ENCODE measurements at places on chromosomes 2 and 18.
A peak's percentile ranks its signal among the peaks of the same experiment; 100 is the strongest.

GRCh38 chr2:150549381-150549780 is 61.9 kb upstream of the RND3 start:
- no peak for DNase-seq

- DNase-seq: no peak
These were observed 409.5 kb upstream of the FIGN start for GRCh38 chr2:164145093-164145987.

DNA sequence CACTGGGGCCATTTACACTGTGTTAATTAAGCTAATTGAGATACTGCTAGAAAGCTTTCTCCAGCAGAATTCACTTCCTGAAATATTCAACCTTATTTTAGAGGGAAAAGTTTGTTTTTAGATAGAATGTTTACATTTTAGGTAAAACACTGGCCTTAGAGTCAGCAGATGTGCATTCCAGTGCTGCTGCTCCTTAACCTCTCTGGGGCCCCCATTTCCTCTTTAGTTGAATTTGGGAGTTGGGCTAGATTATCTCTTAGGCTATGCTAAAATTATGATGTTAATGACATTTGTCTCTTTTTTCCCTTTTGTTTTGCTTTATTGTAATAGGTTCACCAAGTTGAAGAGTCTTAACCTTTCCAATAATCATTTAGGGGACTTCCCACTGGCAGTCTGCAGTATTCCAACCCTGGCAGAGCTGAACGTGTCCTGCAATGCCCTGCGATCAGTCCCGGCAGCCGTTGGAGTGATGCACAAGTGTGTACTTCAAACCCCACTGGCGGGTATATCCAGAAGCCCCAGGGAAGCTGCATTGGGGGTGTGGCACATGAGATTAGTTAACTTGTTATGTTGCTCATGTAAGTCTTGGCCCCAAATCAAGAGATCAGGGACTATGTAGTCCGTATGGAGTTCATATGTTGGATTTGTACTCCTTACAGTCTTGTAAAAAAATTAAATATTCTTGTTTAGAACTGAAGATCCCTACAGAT is 179.5 kb downstream of the PHLPP1 start:
- no peak for DNase-seq

GRCh38 chr2:45669032-45669486 is 17.6 kb downstream of the PRKCE start:
- DNase-seq: no peak

DNA sequence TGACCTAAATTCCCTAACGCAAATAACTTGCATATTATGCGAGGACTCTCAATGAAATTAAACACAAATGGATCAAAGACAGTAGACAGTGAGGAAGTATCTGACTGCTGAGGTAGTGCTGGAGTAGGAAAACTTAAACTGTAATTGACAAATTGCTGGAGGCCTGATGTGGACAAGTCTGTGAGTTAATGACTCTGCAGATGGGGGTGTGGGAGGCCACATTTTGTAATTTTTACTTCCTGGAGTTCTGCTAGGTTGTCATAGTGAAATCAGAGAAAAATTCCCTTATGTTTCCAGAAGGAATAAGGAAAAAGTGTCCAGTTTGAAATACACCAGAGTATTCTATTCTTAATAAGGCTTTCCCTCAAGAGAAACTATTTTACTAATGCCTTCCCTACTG is 333.0 kb upstream of the CNTNAP5 start:
- DNase-seq: no peak

GRCh38 chr18:56062931-56063330 is 474.9 kb upstream of the TCF4 start:
- DNase-seq: no peak

- DNase-seq: no peak
These were observed 20.5 kb downstream of the GPR35 start for GRCh38 chr2:240645801-240646175.

DNA sequence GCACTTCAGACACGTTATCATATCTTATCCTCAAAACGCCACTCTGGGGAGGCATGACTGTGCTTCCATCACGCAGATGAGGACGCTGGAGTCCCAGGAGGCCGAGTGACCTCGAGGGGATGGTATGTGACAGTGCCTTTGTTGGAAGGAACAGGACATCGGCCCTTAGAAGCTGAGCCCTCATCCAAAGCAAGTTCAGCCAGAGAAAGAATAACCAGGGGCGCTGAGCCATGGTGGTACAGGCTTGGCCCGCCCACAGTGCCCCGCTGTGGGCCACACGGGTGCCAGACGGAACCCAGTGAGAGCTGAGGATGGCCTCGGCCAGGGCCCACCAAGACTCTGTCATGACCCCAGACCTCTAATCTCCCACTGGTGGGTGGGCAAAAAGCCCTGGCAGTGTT is 31.3 kb downstream of the HS1BP3 start:
- no peak for DNase-seq

DNA sequence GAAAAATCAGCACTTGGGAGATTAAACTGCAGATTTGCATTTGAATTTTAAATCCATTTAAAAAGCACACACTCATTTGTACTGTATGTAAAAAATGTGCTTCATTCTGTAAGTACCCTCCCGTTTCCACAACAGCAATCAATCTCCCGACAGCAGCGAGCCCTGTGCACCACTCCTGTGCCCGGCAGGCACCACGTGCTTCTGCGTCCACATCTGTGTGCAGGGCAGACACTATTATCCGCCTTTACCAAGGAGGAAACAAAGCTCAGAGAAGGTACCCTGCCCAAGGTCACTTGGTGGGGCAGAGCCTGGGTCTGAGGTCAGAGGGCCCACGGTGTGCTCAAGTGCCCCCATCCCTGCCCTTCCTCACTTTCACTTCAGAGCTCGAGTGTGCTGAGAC is 7.5 kb downstream of the HSBP1L1 start:
- no peak for DNase-seq

- no peak for DNase-seq
These were observed 142.5 kb upstream of the L3MBTL4 start for GRCh38 chr18:6557057-6557769.

DNA sequence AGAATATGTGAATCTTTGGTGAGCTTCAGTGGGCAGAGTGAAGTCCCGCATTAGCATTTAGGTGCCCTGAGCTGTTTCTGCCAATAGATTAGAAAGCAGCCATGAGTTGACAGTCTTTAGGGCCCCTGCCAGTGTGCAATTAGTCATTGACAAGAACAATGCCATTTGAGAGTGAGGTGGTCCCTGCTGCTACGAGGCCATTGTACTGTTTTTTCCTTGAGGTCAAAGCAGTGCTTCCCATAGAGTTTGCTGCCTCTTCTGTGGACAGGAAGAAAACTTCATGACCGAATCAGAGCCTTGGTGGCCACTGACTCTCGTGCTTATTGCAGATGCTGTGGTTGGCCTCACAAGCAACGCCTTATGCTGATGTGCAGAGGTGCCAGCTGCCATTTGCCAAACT is 102.7 kb downstream of the SH3BP4 start:
- DNase-seq: no peak

DNA sequence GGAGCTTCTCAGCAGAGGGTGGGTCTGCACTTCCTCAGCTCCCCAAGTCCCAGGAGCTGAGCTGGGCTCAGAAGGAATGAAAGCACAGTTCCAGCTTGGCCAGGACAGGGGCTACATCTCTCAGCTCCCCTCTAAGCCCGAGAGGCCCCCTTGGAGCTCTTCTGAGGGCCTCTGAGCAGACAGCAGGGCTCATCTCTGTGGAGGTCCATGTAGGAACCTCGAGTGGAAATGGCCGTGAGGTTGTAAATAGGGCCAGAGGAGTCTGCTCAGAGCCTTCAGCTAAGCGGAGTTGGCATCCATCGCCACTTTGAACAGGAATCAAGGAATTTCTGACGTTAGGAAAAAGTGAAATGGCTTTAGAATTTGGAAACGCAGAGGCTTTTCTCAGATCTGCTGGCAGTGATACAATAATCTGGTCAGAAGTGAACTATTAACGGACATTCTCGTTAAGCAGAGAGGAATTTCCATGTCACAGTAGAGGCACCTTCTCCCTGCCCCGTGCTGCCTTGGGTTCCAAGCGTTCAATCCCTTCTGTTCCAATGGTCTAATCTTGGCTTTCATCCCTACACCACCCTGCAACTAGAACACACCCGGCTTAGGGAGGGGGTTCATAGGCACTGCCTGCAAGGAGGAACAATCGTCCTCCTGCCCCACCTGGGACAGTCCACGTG is 213.9 kb downstream of the NDUFA10 start:
- DNase-seq: no peak

GRCh38 chr2:151654085-151654484 is 80.2 kb downstream of the NEB start:
- DNase-seq: no peak

- no peak for DNase-seq
These were observed 83.7 kb upstream of the GALNT5 start for GRCh38 chr2:157173740-157174184.

GRCh38 chr2:14952400-14952963 is 320.0 kb downstream of the LRATD1 start:
- no peak for DNase-seq

DNA sequence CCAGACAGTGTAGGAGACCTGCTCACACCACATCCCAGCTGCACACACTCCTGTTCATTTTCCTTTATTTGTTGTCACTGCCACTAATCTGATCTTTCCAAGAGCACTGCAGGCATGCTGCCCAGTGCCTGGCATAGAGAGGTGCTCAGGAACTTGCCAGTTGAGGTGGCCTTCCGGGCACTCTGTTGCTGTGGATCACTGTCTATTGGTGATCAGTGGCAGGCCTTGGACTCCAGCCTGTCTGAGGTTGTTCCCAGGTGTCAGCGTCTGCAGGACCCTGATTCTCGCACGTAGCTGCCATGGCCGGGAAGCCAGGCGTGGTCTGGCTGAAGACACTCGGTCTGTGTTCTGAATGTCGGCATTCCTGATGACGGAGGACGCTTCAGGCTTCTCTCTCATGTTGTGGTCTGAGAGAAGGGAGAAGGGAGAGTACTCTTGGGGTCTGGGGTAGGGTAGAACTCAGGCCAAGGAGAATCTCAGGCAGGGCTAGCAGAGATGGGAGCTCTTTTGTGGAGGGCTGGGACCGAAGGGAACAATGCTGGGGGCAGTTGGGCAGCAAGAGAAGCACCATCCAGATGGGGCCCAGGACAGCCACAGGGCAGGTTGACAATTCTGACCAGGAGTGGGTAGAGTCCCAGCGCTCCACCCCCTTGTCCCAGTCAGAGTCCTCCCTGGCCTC is 240.9 kb downstream of the MYCN start:
- DNase-seq: no peak

- DNase-seq: no peak
These were observed 202.1 kb downstream of the RNF144A start for GRCh38 chr2:7119132-7119835.

DNA sequence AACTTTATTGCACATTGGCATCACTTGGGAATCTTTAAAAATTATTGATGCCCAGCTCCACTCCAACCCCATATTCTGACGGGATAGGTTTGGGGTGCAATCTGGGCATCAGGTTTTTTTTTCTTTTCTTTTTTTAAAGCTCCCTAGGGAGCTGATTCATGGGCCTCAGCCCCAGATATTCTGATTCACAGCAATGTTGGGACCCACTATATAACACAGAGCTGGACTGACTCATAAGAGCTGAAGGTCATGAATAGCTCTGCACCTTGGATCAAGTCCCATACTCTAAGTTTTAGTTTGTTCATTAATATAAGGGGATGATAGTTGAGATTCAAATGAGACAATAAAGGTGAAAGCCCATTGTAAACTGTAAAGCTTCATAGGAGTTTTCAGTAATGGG is 191.1 kb upstream of the REV1 start:
- no peak for DNase-seq

DNA sequence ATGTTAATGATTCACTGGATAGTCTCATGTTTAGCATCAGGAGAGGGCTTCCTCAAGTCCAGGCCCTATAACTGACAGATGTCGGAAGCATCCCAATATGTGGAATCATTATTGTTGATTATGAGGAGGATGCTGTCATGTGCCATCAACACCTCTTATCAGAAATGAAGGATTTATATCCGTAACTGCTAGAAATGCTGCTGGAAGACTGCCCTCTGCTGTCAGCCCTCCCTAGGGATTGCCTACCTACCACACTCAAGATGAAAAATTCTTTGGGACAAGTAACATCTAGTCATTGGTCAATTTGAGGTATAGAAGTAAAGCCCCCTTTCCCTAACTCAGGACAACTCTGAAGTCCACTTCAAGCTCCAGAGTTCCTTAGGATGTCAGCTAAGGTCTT is 1166.5 kb upstream of the NXPH2 start:
- no peak for DNase-seq

DNA sequence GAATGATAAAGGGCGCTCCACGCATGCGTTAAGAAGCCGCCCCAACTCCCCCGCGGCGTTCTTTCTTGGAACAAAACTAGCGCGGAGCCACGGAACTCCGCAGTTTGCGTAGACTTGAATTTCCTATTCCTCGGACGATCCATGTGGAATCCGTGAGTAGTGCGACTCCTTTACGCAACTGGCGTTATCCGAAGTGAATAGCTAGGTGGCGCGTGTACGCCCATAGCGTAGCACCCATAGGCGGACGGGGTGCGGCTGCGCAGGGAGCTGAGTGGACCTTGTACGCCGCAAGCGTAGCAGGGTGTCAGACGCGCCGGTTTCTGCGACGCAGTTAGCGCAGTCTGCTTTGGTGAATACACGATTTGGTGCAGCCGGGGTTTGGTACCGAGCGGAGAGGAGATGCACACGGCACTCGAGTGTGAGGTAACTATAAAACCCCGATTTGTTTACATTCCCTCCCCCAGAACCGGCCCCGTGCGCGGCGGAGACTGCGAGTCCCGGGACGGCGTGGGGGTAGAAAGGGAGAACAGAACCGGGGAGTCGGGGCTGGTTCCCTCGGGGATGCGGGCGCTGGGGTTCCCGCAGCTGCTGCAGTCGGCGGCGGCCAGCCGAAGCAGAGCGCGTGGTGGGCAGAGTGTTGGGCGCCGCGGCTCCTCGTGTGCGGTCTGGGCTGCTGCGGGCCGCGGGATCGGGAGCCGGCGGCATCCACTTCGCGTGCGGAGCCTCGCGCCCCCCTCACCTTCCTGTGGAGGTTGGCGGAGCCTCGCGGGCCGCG is at the start of gene SLC39A10:
Gene SLC39A10, plus strand, starts transcription at position 368 of the 775 bp plus-strand sequence. CDS start 22,817 bp downstream, outside the sequence.
- DNase-seq: peak; percentile 96

- no peak for DNase-seq
These were observed 29.2 kb downstream of the AGAP1 start for GRCh38 chr2:235523021-235523420.

DNA sequence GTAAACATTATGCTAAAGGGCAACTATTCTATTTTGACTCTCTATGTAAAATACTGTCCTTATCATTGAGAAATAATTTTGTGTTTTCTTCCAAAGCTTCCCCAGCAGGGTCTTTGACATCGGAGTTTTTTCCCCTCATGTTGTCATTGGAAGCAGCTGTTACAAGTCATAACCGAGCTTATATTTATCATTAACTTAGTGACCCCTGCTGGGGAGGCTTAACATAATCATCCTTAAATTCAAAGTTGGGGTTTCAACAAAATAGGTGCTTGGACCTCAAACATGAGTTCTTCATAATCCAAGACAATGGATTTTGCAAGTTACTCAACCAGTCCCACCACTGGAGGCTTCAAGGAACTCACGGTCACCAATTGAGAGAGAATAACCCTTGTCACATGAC is 330.9 kb downstream of the DCC start:
- DNase-seq: no peak

GRCh38 chr18:6174983-6175745 is 239.5 kb downstream of the L3MBTL4 start:
- DNase-seq: no peak

DNA sequence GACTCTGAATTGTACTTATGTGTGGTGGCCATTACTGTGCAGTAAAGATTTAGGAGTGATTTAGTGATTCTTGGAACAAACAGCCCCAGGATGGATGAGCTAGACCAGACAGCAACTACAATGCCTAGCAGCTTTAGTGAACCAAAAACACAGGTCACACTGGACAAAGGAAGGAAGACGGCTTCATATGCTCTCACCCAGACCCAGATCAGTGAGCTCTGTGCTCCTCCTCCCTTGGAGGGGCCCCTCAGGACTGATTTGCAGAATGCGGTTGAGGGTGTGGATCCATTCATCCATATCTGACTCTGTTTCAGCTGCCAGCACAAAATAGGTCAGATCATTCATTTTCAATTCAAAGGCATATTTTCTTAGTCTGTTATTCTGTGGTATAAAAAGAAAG is 159.7 kb upstream of the CCDC195 start:
- DNase-seq: no peak

Data from activated gamma-delta T cell treated with anti-CD3 and anti-CD28 coated beads, Interleukin-2, amount 50 U/mL, for 16 hours (primary cell).